IMR-90 (cell line): ENCODE measurements at places on chromosomes 5 and 9.

- no peaks in the 10 kb centered on the region for H3K36me3 ChIP-seq
- peaks cover 8% of the 10 kb centered on the region for H3K4me1 ChIP-seq
- DNase-seq: peak; percentile 56
- no peak within 1 kb of the TSS; the same call in 1 of the 2 replicates for H3K27ac ChIP-seq
- no peaks in the 10 kb centered on the region; the same call in 1 of the 2 replicates for H3K27me3 ChIP-seq
- H3K4me3 ChIP-seq: no peak within 1 kb of the TSS
Measured at GRCh38 chr5:36301858-36302603, at the start of gene RANBP3L. Gene RANBP3L (minus strand): TSS chr5:36301902. CDS start chr5:36301416, 486 bp downstream.

DNA sequence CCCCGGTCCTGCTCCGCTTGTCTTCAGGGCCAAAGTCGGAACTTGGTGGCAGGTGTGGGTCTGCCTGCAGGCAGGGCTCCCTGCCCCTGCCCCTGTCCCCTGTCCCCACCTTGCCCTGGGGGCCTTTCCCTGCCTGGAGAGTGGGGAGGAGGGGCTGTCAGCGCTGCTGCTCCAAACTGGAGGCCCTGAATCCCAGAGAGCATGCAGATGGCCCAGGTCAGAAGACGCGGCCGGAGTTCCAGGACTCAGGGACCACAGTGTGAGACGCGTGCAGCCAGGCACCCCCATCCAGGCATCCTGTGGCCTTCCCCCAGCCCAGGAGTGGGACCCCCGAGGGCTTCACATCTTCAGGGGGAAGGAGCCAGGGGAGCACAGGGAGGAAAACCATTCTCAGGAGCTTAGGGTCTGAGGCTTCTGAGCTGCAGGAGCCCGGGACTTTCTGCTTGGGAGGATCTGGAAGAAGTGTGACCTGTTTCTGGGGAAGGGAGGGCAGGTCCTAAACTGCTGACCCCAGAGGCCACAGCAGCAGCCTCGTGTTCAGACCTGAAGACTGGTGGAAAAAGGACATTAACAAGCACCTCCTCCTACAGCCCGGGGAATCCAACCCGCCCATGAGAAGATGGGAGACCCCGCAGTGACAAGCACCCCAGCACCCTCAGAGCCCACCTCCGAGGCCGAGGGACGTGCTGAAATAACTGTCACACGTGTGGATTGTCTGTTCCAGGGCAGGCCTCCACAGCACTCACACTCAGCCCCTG lies 38.0 kb downstream of the RASGEF1C start:
- H3K27ac ChIP-seq: no peak overlapping the region
- peaks cover 17% of the 10 kb centered on the region; the same call in 1 of the 2 replicates for H3K4me1 ChIP-seq
- DNase-seq: no peak
- H3K27me3 ChIP-seq: no peaks in the 10 kb centered on the region
- no peak overlapping the region for H3K4me3 ChIP-seq

DNA sequence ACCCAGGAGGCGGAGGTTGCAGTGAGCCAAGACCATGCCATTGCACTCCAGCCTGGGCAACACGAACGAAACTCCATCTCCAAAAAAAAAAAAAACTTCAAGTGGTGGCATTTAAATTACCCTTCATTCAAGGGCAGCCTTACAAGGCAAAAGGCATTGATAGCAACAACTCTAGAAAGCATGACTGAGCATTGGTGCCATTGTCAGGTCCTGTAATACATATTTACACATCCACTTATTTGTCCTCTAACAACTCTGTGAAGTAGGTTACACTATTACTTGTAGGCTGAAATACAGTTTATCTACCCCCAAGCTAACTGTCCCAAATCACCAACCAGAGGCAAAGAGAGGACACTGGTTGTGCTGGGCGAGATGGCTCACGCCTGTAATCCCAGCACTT lies 52.7 kb upstream of the LARP1 start:
- no peak for DNase-seq
- H3K4me3 ChIP-seq: no peak overlapping the region
- no peak overlapping the region for H3K27ac ChIP-seq
- peaks cover 3% of the 10 kb centered on the region; the same call in 1 of the 2 replicates for H3K4me1 ChIP-seq
- no peaks in the 10 kb centered on the region for H3K27me3 ChIP-seq

GRCh38 chr5:139676406-139676805 lies 28.3 kb downstream of the CXXC5 start:
- H3K4me3 ChIP-seq: no peak overlapping the region
- H3K36me3 ChIP-seq: peaks cover 11% of the 10 kb centered on the region
- no peak overlapping the region for H3K27ac ChIP-seq

DNA sequence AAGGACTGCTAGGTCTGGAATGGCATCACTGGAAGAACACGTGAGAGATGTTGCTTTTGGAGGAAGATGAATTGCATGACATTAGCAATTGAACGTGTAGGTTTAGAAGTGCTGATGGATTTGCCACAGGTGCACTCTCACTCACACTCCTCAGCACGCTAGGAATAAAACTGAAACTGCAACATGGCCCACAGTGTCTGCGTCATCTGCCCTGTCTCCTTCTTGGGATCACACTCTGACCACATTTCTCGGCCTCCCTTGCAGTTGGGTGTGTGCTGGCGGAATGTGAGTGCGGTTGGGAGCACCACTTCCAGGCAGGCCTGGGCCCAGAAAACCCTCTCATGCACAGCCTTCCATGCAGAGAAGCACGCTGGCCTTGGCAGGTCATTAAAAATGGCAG lies 152.8 kb upstream of the LHFPL2 start:
- H3K4me3 ChIP-seq: no peak overlapping the region
- no peak for DNase-seq
- H3K27ac ChIP-seq: no peak overlapping the region
- H3K4me1 ChIP-seq: peaks cover 23% of the 10 kb centered on the region

- no peaks in the 10 kb centered on the region for H3K36me3 ChIP-seq
- no peak overlapping the region for H3K27ac ChIP-seq
- H3K4me1 ChIP-seq: no peaks in the 10 kb centered on the region
- no peak overlapping the region for H3K4me3 ChIP-seq
Measured at GRCh38 chr5:11507156-11507910, 396.9 kb downstream of the CTNND2 start.
